ENCODE measurements at places on chromosomes 13 and 19.

DNA sequence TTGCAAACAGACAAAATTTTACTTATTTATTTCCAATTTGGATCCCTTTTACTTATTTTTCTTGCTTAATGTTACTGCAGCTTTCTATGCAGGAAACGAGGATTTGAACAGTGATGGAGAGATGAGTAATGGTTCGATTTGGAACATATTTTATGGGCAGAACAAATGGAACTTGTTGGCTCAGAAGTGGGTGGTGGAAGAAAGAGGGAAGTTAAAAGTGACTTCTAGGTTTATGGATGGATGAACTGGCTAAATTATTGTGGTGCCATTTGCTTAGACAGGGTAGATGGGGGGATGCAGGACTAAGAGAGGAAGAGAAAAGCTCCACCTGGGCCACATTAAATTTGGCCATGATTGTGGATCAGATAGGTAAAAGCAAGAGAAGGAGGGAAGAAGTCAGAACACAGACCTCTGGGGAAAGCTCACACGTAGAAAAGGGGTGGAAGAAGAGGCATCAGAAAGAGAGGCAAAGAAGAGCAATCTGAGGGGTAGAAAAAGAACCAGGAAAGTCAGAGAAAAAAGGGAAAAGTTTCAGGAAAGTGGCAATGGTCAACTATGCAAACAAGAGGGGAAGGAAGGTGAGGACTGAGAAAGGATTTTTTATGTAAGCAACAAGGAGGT lies 768 bp upstream of the CYSLTR2 start:
- DNase-seq = no peak

DNA sequence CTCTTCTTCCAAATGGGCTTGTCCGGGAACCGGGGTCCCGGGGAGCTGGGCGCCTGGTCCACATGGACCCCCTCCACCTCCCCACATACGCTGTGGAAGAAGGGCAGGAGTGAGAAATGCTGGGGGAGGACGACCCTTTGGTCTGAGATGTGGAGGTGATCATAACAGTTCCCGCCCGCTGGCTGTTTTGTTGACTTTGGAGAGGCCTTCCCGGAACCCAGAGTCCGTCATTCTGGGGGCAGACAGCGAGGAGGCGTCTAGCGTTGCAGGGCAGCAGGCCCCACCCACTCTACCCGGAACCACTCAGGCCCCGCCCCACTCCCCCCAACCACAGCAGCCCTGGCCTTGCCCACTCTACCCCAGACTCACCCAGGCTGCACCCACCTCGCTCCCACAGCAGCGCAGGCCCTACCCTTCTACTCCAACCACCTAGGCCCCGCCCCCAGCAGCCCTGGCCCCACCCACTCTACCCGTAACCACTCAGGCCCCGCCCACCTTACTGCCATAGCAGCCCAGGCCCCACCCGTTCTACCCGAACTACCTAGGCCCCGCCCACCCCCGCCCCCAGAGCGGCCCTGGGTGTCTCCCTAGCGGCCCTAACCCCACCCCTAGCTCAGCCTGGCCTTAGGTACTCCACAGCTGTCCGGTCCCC lies 7.1 kb downstream of the GPR108 start:
- no peak for DNase-seq

DNA sequence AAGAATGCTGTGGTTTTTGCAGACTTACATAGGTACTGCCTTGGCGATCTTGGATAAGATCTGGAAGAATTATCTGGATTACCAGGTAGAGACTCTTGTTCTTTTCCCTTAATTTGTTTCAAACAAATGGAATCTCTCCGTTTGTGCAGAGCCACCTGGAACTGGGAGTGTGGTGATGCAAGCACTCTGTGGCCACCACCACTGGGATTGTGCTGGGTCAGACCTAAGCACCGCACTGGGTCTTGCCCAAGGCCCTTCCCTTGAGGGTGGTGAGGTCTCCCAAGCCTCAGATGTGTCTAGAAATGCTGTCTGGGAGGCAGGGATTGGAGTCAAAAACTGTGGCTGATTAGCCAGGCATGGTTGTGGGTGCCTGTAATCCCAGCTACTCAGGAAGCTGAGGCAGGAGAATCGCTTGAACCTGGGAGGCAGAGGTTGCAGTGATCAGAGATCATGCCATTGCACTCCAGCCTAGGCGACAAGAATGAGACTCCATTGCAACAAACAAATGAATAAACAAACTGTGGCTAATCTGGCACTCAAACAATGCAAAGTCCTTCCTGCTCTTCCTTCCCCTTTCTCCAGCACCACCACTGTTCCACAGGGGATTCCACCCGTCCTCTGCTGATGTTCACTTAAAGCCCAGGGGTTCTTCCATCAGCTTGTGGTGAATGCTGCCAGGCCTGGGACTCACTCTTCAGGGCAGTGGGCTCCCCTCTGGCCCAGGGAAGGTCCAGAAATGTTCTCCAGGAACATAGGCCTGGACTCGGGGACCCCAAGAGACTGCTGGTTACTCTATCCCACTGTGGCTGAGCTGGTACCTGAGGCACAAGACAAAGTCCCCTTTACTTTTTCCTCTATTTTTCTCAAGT lies 10.8 kb upstream of the CEACAM1 start:
- DNase-seq = no peak

GRCh38 chr19:58460039-58460438 lies 6.8 kb upstream of the ZNF324 start:
- no peak for DNase-seq

DNA sequence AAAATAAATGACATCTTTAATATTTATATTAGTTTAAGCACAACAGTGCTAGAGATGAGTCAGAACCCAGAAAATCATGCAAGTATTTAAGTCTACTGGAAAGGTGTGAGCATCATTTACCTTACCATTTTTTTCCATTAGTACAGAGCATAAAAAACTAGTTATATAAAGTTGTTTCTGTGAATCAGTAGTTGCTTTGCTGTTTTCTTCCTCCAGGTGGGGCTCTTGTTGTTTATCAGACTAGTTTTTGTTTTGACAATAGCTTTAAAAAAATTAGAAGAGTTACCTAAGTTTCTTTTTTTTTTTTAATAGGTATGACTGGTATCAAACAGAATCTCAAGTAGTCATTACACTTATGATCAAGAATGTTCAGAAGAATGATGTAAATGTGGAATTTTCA lies 12.7 kb downstream of the SUGT1 start:
- DNase-seq = no peak

DNA sequence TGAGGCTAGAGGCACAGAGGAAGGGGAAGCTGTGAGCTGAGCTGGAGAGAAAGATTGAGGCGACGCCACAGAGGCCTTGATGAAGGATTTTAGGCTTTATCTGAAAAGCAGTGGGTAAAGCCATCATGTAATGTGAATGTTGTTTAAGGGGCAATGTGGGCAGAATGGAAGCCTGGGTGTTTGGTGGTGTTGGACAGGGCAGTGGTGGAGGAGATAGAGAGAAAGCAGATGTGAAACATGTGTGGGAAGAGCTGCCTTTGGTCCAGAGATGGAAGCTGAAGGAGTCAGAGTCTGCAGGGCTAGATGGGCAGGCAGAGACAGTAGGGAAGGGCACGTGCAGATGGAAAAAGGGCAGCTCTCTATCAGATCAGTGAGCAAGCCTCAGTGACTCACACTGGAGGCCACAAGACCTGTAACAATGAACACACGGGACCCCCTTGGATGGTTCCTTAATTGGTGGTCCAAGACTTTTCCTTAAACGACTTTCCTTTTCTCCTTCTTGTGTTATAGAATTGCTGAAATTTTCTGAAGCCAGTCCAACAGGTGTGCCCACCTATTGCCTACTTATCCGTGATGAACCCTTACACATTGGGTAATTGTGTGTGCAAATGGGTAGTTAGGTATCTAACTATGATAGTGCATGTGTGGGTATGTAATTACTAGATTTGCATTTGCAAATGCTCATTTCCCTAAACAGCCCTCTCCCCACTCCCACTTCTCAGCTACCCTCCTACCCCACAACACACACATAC lies 21.7 kb downstream of the ZNF536 start:
- no peak for DNase-seq

- peak; percentile 65 for DNase-seq
Observed at GRCh38 chr13:76425935-76426334, 460.3 kb downstream of the KCTD12 start.

- DNase-seq = no peak
Observed at GRCh38 chr13:101841698-101842097, 389.2 kb downstream of the ITGBL1 start.

DNA sequence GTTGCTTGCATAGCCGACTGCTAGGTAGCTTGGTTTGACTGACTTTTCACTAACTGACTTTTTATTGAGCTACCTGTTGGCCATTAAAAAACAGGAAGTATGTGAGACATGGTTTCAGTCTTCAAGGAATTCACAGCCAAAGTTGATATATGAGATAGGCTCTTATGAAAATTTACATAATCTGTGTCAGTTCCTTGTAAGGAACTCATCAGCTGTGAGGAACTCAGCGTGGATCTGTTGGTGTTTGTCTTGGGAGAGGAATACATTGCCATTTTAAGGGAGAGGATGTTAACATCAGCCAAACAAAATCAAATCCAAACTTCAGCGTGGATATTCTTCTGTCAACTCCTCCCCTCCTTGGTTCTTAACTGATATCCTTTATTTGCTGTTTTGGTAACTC lies 2.0 kb downstream of the RNF113B start:
- no peak for DNase-seq

DNA sequence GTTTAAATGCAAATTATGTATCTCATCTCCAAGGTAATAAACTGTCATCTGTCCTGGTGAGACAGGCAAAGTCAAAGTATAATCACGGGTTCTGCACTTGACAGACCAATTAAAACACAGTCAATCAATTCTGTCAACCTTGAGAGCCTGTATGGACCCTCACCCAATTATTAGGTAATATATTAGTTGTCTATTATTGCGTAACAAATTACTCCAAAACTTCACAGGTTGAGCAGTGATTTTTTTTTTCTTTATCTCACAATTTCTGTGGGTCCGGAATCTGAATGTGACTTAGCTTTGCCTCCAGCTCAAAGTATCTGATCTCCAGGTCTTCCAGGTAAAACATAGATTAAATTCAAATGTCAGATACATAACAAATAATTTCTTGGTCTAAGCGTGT lies 707.4 kb upstream of the ARGLU1 start:
- no peak for DNase-seq

GRCh38 chr19:28949535-28949934 lies 263.4 kb downstream of the UQCRFS1 start:
- no peak for DNase-seq

- no peak for DNase-seq
Observed at GRCh38 chr19:50341091-50341564, 12.0 kb upstream of the KCNC3 start.

GRCh38 chr19:44890366-44891015 lies 563 bp upstream of the TOMM40 start:
- peak; percentile 97 for DNase-seq

- peak; percentile 93 for DNase-seq
Observed at GRCh38 chr13:93620181-93620765, 393.7 kb downstream of the GPC6 start.

GRCh38 chr13:46964789-46965527 lies 68.1 kb upstream of the HTR2A start:
- no peak for DNase-seq

DNA sequence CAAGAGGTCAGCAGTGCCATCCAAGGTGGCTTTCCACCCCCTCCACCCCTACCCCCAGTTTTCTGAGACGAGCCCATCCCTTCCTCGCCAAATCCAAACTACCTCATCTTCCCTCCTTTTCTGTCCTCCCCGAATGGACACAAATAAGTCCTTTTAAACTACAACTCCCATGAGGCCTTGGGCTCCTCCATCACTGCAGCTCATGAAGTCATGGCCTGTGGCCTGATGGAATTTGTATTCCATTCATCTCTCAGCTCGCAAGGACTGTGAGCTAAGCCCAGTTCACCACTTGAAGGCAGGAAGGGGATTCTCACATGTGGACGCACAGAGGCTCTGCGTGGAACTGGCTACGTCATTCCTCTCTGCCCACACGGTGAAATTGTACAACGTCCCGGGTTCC lies 12.5 kb downstream of the PTPRH start:
- no peak for DNase-seq

DNA sequence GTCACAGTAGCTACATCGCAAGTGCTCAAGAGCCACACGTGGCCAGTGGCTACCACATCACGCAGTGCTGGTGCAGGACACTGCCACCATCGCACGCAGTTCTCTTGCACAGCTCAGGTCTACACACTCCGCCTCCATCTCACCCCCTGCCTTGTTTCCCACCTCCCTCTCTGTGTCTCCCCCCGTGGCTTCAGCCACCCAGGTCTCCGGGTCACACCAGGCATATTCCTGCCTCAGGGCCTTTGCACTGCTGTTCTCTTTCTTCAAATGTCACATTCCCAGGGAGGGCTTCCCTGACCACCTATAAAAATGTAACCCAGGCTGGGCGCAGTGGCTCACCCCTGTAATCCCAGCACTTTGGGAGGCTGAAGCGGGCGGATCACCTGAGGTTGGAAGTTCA lies 10.6 kb downstream of the CCDC8 start:
- no peak for DNase-seq

GRCh38 chr19:37718304-37718703 lies 1.3 kb downstream of the ZNF607 start:
- no peak for DNase-seq

GRCh38 chr13:113579686-113580085 lies 4.9 kb upstream of the TFDP1 start:
- DNase-seq = no peak

- DNase-seq = no peak
Observed at GRCh38 chr19:29547361-29547960, 21.7 kb downstream of the VSTM2B start.

- no peak for DNase-seq
Observed at GRCh38 chr13:30900952-30901749, 4.9 kb upstream of the MEDAG start.

GRCh38 chr19:57887195-57887941 lies 1.5 kb downstream of the ZNF814 start:
- DNase-seq = no peak

GRCh38 chr19:38718747-38719543 lies 25.3 kb downstream of the CAPN12 start:
- DNase-seq = no peak

- DNase-seq = peak; percentile 16
Observed at GRCh38 chr13:71625694-71626093, 241.3 kb downstream of the DACH1 start.

DNA sequence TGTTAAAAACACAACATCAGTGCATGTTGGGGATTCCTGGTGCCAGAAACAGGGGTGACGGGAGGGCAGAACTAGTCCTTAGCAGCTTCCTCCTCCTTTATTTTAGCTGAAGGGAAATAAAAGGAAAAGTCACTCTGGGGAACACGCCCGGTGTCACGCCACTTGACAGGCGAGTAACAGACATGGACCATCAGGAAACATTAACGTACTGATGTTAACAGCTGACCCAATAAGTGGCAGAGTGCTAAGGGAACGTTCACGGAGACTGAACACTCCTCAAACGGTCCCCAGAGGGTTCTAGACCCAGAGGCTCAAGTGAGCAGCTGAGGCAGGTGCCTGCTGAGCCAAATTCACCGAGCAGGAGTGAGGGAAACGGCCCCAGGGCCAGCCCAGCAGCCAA lies 13.9 kb upstream of the EIF3G start:
- no peak for DNase-seq

GRCh38 chr19:13130886-13131490 lies 12.9 kb downstream of the NACC1 start:
- DNase-seq = no peak

DNA sequence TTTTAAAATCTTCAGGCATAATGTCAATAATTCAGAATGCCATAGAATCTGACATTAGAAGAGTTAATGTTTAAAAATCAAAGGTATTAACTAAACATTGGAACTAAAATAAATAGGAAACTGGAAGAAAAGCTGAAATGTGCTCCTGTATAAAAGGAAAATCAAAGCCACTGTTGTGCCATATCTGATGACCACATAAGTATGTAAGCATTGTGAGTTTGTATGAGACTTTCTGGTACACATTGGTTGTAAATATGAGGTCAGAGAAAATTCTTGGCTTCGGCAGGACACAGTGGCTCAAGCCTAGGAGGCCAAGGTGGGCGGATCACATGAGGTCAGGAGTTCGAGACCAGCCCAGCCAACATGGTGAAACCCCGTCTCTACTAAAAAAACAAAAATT lies 48.3 kb upstream of the INTS6 start:
- DNase-seq = no peak
